ENCODE measurements at places on chromosomes 5 and 9.

DNA sequence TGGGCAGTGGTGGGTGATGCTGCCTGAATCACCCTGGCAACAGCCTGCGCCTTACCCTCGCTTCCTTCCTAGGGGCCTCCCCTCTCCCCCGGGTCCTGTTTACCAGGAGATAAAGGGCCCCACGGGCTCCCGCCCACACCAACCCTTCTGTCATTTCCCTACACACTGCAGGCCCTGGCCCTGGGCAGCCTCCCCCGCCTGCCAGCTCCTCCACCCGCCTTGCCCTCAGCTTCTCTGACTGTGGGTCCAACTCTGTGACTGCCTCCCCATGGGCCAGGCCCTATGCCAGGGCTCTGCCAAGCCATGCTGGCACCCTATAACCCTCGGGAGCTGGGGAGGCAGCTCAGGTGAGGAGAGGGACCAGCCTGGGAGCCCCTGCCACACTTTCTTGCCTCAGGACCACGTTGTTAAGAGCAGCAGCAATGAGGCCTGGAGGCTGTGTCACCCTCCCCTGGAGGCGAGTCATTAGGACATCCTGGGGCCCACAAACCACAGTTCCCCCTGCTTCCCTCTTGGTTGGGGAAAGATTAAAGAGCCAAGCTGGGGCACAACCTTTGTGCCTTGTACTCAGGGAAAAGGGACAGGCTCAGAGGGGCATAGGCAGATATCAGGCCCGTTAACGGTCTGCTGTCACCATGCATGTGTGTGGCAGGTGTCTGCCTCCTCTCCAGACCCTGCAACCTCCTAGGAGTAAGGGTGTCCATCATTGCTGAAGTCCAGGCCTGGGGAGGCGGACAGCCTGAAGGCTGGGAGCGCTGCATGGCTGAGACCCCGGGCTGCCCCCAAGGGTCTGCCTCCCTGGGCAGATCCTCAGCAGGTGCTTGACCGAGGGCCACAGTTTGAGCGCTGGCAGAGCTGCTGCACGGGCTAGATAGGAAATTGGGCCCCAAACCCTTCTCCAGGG lies 2.8 kb downstream of the MGAT4B start:
- H3K36me3 ChIP-seq, result peaks cover 3% of the 10 kb centered on the region
- DNase-seq, result peak; percentile 74
- no peaks in the 10 kb centered on the region for H3K27me3 ChIP-seq
- H3K27ac ChIP-seq, result peak overlapping the region; percentile 75

DNA sequence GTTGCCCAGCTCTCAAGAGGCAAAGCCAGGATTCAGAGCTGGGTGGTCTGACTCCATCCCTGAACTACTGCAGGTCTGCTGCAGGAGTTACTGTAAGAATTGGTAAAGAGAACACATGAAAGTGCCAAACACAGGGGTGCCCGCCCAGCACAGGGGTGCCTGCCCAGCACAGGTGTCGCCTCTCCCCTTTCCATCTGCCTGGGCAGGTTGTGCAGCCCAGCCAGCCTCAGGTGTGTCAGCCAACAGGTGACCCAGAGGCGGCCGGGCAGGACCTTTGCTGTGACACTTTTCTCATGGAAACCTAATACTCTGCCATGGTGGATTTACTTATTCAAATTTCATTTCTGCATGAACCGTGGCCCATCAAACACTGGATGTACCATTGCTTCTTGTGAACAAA lies 289.7 kb upstream of the IRX4 start:
- DNase-seq, result no peak
- H3K27me3 ChIP-seq, result peaks cover 2% of the 10 kb centered on the region
- H3K27ac ChIP-seq, result no peak overlapping the region

GRCh38 chr5:3594510-3595005 lies 1.1 kb upstream of the IRX1 start:
- no peak for DNase-seq
- H3K36me3 ChIP-seq, result peaks cover 1% of the 10 kb centered on the region
- H3K4me3 ChIP-seq, result no peak overlapping the region
- peaks cover 70% of the 10 kb centered on the region for H3K27me3 ChIP-seq

GRCh38 chr5:74052441-74053221 lies 426.6 kb downstream of the ARHGEF28 start:
- no peak overlapping the region for H3K27ac ChIP-seq
- DNase-seq, result no peak
- H3K4me1 ChIP-seq, result peaks cover 3% of the 10 kb centered on the region
- H3K4me3 ChIP-seq, result no peak overlapping the region

GRCh38 chr5:67003935-67004729 lies 192.5 kb downstream of the CD180 start:
- peak overlapping the region; percentile 93 for H3K27ac ChIP-seq
- H3K36me3 ChIP-seq, result no peaks in the 10 kb centered on the region
- H3K4me1 ChIP-seq, result peaks cover 68% of the 10 kb centered on the region
- no peaks in the 10 kb centered on the region for H3K27me3 ChIP-seq
- H3K4me3 ChIP-seq, result peak overlapping the region; percentile 93

- no peak overlapping the region for H3K27ac ChIP-seq
- no peaks in the 10 kb centered on the region for H3K36me3 ChIP-seq
- peaks cover 15% of the 10 kb centered on the region for H3K27me3 ChIP-seq
- H3K4me1 ChIP-seq, result no peaks in the 10 kb centered on the region
Measured at GRCh38 chr5:179326122-179326927, 18.9 kb downstream of the ADAMTS2 start.

DNA sequence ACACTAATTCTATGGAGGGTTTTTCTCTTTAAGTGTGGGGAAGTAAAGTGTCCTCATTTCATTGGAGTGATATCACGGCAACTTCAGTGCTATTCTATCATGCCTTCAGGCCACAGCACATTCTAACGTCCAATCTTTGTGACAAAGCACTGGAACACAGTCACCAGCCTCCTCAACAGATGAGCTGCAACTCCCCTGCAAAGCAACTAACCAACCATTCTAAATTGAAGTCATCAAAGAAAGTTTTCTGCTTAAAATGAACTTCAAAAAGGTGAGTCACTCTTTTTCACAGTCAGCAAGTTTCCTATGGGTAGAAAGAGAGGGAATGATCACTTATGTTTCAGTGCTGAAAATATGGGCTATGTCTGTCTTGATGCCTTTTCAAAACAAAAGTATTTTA lies 190.8 kb downstream of the ELAVL2 start:
- no peak for DNase-seq
- no peaks in the 10 kb centered on the region for H3K36me3 ChIP-seq
- H3K4me3 ChIP-seq, result no peak overlapping the region
- no peaks in the 10 kb centered on the region for H3K4me1 ChIP-seq

DNA sequence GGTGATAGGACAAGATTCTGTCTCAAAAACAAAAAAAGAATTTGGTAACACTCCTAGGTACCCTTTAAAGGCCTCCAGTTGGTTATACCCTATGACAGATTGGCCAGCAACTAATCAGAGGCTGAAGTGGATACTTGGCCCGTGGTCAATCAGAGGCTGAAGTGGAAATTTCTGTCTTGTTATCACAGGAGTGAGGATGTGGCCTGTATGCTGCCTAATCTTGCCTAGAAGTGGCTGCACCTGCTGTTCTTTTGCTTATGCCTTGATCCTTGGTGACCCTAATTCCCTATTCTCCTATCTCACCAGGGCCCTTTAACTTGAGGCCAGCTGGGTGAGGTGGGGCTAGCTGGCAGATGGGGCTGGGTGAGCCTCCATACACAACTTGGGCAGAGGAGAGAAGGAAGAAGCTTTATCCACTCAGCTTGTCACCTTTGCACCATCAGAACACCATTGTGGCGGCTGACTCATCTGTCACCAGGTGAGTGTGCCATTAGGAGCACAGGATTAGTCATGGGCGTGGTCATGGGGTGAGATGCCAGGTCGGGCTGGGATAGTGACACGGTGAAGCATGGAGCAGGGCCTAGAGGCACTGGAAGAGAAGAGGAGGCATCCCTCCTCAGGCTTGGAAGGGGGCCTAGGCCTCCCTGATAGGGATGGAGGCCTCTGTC lies 41.5 kb downstream of the SAR1B start:
- no peaks in the 10 kb centered on the region for H3K27me3 ChIP-seq
- DNase-seq, result peak; percentile 52
- peak overlapping the region; percentile 29 for H3K27ac ChIP-seq
- H3K4me1 ChIP-seq, result peaks cover 12% of the 10 kb centered on the region

DNA sequence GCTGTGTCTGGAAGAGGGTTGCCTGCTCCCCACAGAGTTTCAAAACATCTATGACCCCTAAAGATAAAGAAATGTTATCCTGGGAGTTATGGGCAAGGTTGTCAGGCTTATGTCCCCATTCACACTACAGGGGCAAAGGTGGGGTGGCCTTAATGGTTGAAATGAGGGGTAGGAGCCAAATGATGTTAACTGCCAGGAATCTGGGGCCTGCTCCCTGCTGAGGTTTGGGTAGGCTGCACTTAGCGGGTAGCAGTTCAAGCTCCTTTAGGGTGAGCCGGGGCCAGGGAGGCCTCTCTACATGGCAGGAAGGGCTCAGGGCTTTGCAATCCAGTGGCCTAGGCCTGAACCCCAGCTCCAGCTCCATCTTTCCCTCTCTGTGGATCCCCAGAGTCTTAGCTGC lies 3.0 kb downstream of the FGF18 start:
- H3K4me3 ChIP-seq, result no peak overlapping the region
- DNase-seq, result no peak
- peaks cover 12% of the 10 kb centered on the region for H3K4me1 ChIP-seq
- no peaks in the 10 kb centered on the region for H3K36me3 ChIP-seq

All from activated naive CD8-positive, alpha-beta T cell treated with anti-CD3 and anti-CD28 coated beads, Interleukin-2, amount 50 U/mL, for 24 hours (primary cell).